NCI-H1930 (cell line): ENCODE measurements at places on chromosomes 6 and 20.

- DNase-seq = no peak
Measured at GRCh38 chr20:44253528-44253927, 6.4 kb downstream of the GDAP1L1 start.

DNA sequence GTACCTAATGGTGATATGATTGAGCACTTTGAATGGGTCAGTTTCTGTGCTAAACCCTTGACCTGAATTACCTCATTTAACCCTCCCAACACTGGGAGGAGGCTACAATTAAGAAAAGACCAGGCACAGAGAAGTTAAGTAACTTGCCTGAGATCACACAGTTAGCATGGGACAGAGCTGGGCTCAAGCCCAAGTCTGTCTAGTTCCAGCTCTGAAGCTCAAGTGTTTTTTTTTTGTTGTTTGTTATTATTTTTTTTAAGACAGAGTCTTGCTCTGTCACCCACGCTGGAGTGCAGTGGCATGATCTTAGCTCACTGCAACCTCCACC lies 4.0 kb downstream of the FAM83D start:
- DNase-seq = no peak

DNA sequence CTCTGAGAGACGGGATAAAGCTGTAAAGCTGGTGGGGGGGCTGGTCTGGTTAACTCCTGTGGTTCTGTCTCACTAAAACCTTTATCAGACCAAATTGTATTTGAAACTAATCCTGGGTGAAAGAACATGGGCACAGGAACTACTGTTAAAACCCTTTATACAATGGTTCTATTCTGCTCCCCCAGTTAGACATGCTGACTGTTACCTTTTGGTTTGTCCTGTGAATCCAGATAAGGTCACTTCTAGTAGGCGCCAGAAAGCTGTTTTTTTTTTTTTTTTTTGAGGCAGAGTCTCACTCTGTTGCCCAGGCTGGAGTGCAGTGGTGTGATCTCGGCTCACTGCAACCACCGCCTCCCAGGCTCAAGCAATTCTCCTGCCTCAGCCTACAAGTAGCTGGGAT lies 29.7 kb downstream of the GSTA4 start:
- DNase-seq = no peak

- DNase-seq = no peak
Measured at GRCh38 chr6:101276066-101276465, 117.4 kb upstream of the GRIK2 start.

DNA sequence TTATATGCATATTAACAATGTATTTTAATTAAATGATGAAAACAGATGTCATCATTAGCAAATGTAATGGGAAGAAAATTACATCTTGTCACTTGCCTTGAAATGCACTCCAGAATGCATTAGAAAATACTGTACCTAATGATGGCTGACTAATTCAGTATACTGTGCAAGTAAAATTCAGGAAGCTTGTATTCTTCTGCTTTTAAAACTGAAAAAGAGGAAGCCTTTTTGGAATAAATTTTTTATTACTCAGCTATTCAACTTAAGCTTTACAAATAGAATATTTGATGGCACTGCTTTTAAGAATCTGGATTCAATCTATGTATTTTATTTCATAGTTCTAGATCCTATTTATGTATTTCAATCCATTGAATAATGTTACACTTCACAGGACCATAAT lies 195.5 kb downstream of the RIMS1 start:
- DNase-seq = no peak

DNA sequence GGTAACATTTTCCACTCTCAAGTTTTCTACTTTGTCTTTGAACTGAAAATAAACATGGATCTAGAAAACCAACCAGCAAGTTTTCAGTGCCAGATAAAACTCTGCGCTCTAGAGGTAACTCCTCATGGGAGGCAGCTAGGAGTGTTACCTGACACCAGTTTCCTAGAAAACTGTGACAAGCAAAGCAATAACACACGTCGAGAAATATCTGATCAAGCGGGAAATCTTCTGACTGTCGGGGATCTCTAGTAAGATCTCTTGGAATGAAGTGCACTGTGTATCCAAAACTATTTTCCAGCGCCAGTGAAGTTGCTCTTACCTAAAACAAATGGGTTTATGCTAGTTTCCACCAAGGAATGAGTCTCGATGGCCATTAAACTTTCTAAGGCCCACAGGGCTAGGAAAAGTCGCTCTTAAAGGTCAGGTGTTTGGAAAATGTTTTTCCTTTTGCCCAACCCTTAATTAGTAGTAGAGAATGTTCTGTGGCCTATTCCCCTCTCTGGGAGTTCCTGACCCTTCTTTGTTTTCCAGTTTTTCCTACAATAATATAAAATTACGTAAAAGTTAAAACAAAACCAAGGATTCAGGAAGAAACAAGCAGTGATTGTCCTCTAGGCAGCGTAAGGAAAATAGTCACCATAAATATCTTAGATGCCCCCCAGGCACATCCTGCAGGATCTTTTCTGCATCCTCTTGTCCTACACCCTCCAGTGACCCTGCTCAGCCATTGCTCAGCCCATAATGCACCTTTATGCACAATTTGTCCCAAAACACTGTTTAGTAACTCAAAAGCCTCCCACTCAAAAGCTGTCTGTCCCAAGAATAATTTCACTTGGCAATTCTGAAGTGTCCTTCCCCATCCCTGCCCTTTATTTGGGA lies 137.7 kb upstream of the AKAP12 start:
- no peak for DNase-seq

DNA sequence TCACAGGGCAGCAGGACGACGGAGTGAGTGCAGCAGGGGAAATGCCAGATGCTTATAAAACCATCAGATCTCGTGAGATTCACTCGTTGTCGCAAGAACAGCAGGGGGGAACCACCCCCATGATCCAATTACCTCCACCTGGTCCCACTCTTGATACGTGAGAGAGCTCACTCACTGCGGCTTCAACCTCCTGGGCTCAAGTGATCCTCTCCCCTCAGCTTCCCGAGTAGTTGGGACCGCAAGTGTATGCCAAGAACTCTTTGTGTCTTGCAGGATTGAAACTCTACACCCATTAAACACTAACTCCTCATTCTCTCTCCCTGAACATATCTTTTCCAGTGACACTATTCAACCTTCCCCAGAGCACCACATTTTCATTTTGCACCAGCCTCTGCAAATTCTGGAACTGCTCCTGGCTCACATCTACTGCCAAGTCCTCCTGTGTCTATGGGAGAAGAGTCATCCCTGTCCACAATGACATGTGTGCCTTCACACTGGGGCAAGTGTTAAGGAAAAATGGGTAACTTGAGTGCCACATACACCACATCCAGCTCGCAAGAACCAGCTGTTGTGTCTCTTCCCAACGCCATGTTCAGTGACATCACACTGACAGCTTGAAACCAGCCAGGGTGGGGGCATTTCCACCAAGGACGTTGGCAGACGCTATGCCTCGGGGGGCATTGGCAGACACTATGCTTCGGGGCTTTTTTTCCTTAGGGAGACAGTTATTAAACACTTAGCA lies 14.7 kb upstream of the TAF4 start:
- peak; percentile 15 for DNase-seq

- DNase-seq = no peak
Measured at GRCh38 chr20:63101781-63102720, 95.3 kb upstream of the BHLHE23 start.

DNA sequence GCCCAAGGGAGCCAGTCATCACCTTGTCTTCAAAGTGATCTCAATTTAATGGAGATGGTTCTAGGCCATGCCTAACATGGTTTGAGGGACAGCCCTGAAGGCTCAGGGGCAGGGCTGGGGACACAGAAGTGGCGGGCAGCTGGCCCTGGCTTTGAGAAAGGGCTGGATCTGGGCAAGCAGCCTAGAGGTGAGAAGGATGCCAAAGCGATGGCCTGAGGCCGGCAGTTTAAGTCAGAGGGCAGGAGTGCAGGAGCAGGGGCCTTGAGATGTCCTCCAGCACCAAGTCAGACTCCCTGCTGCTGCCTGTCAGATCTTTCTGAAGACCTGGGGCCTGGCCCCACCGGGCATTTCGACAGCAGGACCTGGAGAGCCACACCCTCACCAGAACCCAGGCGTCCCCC lies 28.4 kb upstream of the APMAP start:
- no peak for DNase-seq
